Tracheal epithelial cell (primary cell): ENCODE measurements at places on chromosomes 5 and 9. TPM values are rescaled to one million over a fixed set of nuclear protein-coding genes. Genes with fewer than 3 reads are reported as not detected.

The SLC6A7 gene
- total RNA-seq: under 0.01 TPM in 1 of 2 replicates, not detected in the other

The ORM2 gene
- total RNA-seq: not detected in 2 replicates

The PKD2L2 gene
- total RNA-seq: under 0.01 TPM in 1 of 2 replicates, not detected in the other

The TRIM36 gene
- 1.3 and 3.6 TPM in 2 replicates for total RNA-seq

The MAMDC2 gene
- 2.3 and 9.6 TPM in 2 replicates for total RNA-seq

The CCNI2 gene
- total RNA-seq: under 0.01 and 0.48 TPM in 2 replicates

The SPAAR gene
- not detected in 2 replicates for total RNA-seq

The PCA3 gene
- not detected in 2 replicates for total RNA-seq

The RLN2 gene
- total RNA-seq: 0.64 TPM in 1 of 2 replicates, not detected in the other

The SLC34A3 gene
- total RNA-seq: not detected in 2 replicates

The PCDHGA9 gene
- 0.72 and 0.85 TPM in 2 replicates for total RNA-seq

The RIC1 gene
- 33.5 and 34.0 TPM in 2 replicates for total RNA-seq

The MYMK gene
- total RNA-seq: not detected in 2 replicates

The SOHLH1 gene
- not detected in 2 replicates for total RNA-seq

The FOXD4L5 gene
- total RNA-seq: 0.24 TPM in 1 of 2 replicates, not detected in the other

The DMGDH gene
- 2.7 and 9.2 TPM in 2 replicates for total RNA-seq

The ROR2 gene
- 0.24 TPM in 1 of 2 replicates, not detected in the other for total RNA-seq

The TLE1 gene
- 50.1 and 51.3 TPM in 2 replicates for total RNA-seq

The AUH gene
- total RNA-seq: 21.0 and 22.6 TPM in 2 replicates

The PCDHA9 gene
- total RNA-seq: under 0.01 TPM in 2 replicates

The CD14 gene
- 1.4 and 6.8 TPM in 2 replicates for total RNA-seq

The TEX53 gene
- total RNA-seq: not detected in 2 replicates

The ADAMTSL1 gene
- 0.72 TPM in 1 of 2 replicates, not detected in the other for total RNA-seq

The SLC6A18 gene
- not detected in 2 replicates for total RNA-seq
